ENCODE measurements at places on chromosomes 1 and 21. TPM values are rescaled to one million over a fixed set of nuclear protein-coding genes. Genes with fewer than 3 reads are reported as not detected.

DNA sequence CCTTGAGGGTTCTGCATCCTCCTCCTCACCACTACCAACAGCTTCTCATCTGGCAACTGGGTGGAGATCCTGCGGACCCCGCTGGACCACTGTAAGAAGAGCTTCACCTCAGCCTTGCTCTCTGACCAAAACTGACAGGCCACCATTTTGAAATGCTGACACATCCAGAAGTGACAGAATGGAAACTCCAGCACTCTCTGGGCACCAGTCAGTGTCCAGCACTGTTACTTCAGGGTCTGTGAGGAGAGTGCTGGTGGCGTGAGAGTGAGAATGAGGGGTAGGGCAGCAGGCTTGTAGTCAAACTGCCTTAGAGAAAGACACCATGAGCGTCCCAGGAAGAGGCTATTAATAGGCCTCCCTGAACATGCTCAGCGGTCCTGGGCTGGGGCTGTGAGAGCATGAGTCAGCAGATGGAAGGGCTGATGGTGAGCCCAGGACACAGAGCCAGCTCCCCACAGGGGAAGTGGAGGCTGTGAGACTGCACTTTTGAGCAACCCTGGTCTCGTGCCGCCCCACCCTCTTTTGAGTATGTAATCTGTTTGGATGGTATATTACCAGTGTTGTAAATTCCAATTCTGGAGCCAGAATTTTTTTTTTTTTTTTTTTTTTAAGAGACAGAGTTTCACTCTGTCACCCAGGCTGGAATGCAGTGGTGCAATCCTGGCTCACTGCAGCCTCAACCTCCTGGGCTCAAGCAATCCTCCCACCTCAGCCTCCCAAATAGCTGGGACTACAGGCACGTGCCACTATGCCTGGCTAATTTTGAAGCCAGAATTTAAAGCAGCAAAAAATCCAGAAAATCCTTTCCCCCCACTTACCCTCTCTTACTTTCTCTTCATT lies 34.4 kb upstream of the SLC30A1 start:
- peaks cover 3% of the 10 kb centered on the region for H3K4me1 ChIP-seq
- no peak overlapping the region for H3K4me3 ChIP-seq
- peak; percentile 20 for DNase-seq
- no peak overlapping the region for H3K27ac ChIP-seq

The OR2L3 gene
- total RNA-seq = not detected

The LEMD1 gene
- total RNA-seq = not detected

DNA sequence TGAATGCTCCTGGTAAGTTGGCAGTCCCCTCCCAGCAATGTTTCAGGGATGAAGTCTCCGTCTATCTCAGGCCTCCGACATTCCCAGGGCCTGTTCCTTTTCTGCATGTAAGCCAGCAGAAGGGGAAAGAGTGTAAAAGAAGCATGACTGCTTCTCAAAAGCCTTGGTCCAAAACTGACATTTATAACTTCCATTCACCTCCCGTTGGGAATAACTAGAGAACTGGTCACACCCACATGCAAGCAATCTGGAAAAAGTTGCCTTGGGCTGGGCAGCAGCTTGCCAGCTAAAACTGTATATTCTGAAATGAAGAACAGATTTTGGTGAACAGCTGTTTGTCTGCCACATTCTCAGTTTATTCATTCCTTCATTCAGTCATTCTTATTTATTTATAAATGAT lies 24.2 kb upstream of the NPL start:
- no peaks in the 10 kb centered on the region for H3K36me3 ChIP-seq
- DNase-seq = no peak
- H3K27me3 ChIP-seq = no peaks in the 10 kb centered on the region

DNA sequence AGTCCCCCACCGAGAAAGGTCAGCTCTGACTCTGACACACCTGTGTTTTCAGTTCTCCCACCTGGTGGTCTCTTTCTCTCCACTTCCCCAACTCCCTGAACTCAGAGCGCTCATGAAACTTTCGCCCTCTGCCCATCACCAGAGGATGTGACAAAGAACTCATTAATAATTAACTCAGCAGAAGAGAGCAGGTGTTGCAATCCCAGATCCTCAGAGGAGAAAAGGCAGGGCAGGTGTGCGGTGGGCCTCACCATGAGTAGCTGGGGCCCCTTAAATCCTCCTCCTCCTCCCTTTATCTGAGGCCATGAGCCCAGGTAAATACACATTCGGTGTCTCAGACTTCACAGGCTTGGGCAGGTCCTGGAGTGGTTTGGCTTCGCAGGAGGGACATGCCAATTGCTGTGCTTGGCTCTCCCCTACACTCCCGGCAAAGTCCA lies 1.7 kb upstream of the LAMB3 start:
- H3K4me1 ChIP-seq = peaks cover 5% of the 10 kb centered on the region
- H3K36me3 ChIP-seq = no peaks in the 10 kb centered on the region
- no peak overlapping the region for H3K27ac ChIP-seq
- no peak overlapping the region for H3K4me3 ChIP-seq

All from Panc1 (cell line).